GM04503 (cell line): ENCODE measurements at places on chromosomes 11 and 22.

DNA sequence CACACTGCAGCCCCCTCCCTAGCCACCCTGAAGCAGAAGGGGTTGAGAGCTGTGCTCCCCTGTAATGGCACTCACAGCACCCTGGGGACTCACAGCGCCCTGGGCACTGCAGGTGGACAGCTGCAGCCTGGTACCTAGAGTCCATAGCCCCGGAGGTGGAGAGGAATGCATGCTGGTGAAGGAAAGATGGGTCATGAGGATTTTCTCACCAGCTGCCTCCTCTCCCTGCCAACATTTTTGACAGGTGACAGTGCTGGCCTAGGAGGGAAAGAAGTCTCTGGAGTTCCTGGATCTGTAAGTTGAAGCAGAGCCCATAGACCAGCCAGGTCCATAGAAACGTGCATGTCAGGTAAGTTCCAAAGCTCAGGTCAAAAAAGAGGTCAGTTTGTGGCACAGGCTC lies 330.5 kb downstream of the TENM4 start:
- no peak for DNase-seq

DNA sequence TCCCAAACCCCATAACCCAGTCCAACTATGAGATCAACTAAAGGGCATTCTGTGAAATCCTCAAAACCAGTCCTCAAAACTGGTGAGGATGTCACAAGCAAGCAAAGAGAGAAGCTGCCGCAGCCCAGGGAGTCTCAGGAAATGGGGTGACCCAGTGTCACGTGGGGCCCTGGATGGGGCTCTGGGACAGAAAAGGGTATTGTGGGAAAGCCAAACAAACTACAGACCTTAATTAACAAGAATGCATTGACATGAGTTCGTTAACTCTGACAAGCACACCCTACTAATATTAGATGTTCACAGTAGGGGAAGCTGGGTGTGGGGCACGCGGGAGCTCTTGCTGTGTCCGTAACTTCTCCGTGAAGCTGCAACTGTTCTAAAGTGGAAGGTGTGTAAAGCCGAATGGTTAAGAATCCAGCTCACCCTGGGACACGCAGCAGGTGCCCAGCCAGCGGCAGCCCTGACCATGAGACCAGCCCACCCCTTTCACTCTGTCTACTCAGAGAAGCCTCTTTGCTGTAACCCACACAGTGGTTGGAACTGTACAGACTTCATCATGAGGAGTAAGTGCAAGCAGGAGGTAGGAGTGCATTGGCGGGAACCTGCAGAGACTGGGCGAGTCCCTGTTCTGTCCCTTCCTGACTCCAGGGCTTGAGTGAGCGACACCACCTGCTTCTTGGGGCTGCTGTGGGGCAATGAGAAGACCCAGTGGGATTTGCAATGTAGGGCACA lies 17.9 kb downstream of the LINC01488 start:
- DNase-seq: no peak

DNA sequence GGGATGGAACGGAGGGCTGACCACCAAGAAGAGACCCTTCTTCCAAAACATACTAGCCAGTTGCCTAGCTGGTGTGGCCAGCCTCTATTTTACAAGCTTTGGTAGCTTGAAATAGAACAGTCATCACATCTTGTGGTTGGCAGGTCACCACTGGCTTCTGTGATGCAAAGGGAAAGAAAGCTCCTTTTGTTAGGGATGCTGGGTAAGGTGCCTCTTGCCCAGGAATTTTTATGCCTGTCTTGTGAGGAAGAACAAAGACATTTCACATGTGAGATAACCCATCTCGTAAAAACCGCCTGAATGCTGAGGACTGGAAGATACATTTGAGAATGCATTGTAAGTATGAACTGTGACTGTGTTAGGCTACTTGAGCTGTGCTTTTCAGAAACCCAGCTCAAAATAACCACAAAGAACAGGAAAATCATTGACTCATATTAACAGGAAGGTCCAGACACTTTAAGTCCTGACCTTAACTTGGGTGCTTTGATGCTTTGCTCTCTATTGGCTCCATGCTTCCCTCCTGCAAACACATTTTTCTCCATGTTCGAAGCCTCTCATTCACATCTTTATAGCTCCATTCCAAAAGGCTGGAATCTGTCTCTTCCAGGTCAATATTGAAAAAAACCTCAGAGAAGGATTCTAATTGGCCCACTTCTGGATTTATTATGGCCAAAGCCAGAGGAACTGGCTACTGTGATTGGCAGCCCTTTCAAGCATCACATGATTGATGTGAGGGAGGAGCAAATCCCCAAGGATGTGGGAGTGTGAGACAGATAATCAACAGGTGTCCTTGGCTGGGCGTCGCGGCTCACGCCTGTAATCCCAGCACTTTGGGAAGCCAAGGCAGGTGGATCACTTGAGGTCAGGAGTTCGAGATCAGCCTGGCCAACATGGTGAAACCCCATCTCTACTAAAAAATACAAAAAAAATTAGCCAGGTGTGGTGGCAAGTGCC lies 53.9 kb downstream of the MICAL2 start:
- DNase-seq: peak; percentile 63

GRCh38 chr22:35384975-35385588 lies 4.2 kb downstream of the HMOX1 start:
- no peak for DNase-seq

- DNase-seq: no peak
These were observed 1030.4 kb upstream of the CNTN5 start for GRCh38 chr11:97990162-97990920.

GRCh38 chr11:95680169-95680929 lies 109.2 kb downstream of the FAM76B start:
- peak; percentile 55 for DNase-seq

GRCh38 chr11:1757861-1758610 lies 5.7 kb downstream of the CTSD start:
- DNase-seq: no peak

GRCh38 chr11:128472128-128473089 lies 114.9 kb downstream of the ETS1 start:
- DNase-seq: no peak

DNA sequence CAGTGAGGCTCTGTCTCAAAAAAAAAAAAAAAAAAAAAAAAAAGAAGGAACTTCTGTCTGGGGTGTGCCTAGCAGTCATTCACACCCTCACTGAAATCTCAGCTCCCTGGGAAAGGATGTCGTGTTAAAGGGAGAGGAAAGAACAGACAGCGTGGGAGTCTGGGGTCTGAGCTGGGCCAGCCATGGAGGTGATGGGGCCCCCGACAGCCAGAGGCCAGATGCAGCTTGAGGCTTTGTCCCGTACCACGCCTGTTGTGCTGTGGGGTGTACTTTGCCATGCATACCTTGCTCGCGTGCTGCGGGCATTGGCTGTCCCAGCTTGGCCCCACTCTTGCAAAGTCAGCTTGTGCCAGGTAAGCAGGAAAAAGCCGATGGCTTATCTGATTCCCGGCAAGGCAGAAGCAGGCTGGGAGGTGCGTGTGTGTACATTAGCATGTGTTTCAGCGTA lies 4.6 kb downstream of the SYT12 start:
- DNase-seq: no peak

DNA sequence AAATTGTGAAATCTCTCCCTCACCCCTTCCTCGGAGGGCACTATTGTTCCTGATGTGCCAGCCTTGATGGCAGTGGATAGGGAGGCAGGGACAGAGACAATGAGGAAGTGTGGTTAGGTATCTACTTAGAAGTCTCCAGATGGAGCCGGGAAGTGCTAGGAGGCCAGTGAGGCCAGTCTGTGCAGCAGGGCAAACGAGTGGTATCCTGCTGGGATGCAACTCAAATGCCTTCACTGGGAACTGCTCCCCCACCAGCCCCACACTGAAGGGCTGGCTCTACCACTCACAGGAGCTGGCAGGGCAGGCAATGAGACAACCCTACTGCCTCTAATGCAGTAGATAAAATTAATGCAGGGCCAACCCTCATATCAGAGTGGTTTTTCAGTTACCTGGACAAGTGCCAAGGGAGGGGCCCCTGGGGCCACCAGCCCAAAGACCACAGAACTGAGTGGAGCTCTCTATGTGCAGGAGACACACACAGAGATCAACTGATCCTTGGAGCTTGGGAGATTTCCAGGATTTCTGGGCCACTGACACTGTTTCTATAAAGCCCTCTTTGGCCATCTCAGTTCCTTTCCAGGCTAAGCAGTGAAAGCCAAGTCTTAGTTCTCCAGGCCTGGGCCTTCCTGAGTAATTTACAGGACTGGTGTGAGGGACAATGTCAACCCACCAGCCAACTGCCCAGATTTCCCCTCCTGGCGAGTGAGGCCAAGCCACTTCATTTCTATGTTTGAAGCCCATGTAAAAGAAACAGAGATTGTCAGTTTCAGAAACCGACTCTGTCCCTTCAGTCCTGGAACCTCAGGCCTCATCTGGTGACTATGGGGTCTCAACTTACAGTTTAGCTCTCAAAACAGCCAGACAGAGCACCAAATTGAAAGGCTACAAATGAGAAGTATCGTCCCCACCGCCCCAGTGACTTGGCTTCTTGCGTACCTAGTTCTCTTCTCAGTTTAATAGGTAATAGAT lies 4.1 kb downstream of the MIF start:
- no peak for DNase-seq

DNA sequence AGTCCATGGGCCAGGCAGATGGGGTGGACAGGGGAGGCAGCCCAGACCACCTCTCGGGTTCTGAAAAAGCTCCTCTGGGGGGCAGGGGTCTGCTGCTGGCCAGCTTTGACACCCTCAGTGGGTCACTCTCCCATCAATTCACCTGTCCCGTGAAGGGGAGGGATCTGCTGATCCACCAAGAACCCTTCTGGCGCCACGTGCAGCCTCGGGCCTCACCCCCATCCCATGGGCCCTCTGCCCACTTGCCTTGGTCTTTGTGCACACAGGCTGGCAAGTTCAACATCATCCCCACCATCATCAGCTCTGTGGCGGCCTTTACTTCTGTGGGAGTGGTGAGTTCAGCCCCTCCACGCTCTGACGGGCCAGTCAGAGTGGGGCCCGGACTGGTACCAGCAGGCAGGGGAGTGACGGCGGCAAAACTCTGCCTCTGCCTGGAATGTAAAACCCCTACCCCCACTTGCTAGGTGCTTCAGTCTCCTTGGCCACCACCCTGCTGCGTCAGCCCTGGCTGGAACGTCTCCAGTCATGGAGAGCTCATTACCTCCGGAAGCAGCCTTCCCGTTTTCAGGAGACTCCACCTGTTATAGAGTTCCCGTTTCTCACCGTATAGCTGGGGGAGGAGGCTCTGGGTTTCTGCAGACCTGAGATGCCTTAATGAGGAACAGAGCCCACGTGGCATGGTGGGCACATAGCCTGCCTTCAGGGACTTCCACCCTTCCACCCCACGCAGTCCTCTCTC lies 12.7 kb downstream of the PRG3 start:
- DNase-seq: no peak

- no peak for DNase-seq
These were observed 1333.3 kb downstream of the BRD1 start for GRCh38 chr22:48494256-48494967.

GRCh38 chr11:837990-838307 lies 4.4 kb downstream of the POLR2L start:
- no peak for DNase-seq

- DNase-seq: no peak
These were observed 8.8 kb upstream of the MYRF start for GRCh38 chr11:61743486-61744095.

GRCh38 chr11:34926101-34926830 lies 9.8 kb downstream of the PDHX start:
- DNase-seq: peak; percentile 18

DNA sequence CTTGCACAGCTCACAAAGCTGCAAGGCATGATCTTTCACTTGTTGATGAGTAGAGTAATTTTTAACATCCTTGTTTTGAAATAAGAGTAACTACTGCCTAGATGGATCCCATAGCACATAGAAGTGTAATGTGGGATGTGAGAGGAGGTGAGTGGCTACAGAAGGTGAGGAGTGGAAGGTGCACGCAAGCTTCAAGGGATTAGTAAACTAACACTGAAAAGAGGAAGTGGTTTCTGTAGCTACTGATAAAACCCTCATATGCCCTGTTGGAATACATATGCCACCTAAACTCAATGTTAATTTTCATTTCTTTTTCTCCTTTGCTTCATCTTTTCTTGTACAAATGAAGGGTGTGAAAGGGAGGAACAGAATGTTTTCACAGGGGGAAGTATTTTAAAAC lies 22.0 kb upstream of the CTSC start:
- no peak for DNase-seq

DNA sequence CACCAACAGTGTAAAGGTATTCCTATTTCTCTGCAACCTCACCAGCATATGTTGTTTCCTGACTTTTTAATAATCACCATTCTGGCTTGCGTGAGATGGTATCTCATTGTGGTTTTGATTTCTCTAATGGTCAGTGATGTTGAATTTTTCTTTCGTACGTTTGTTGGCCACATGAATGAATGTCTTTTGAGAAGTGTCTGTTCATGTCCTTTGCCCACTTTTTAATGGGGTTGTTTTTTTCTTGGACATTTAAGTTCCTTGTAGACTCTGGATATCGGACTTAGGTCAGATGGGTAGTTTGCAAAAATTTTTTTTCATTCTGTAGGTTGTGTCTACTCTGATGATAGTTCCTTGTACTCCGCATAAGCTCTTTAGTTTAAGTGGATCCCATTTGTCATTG lies 22.8 kb downstream of the USP35 start:
- DNase-seq: no peak

DNA sequence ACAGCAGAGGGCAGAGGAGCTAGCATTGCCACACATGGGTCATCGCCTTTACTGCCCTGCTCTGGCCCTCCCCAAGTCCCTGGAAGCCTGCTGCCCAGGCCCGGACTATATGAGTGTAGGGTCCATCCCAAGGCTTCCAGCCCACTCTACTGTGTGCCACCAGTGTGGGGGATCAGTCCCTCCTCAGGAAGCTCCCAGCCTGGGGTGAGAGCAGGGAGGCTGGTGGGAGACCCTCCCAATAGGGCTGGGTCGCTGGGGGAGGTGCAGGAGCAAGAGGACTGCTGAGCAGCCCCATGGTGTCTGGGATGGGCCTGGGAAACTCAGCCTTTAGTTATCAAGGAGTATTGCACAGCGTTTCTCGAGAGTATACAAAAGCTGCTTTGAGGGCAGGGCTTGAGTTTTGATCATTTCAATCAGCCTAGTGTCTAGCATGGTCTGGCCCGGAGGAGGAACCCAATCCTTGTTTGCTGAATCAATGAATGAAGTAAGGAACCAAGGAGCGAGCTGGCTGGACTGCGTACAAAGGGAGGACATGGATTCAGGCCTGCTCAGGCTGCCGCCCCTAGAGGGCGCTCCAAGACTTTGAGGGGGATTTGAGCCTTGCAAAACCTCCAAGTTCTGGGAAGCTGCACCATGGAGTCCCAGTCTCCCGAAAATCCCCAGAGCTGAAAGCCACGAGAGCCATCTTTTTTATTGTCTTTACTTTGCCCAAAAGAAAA lies 89.0 kb upstream of the PARVA start:
- DNase-seq: peak; percentile 78

GRCh38 chr11:20102397-20102796 lies 57.9 kb downstream of the DBX1 start:
- DNase-seq: no peak

- DNase-seq: no peak
These were observed 70.7 kb downstream of the ARFGAP2 start for GRCh38 chr11:47105974-47106373.

DNA sequence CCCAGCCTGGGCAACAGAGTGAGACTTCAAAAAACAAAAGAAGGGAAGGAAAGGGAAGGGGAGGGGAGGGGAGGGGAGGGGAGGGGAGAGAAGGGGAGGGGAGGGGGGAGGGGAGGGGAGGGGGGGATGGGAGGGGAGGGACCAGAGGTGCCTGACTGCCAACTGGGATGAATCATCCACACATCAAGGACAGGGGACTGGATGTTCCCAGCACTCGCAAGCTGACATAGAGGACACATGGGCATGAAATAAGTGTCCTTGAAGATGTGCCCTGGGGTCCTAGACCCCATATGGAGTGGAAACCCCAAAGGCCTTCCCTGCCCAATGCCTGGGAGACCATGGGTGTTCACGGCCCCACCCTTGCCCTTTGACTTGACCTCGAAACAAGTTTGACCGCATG lies 19.8 kb downstream of the TST start:
- DNase-seq: no peak

GRCh38 chr22:17087498-17088131 lies 2.8 kb downstream of the IL17RA start:
- DNase-seq: no peak
